Fibroblast of the aortic adventitia (primary cell): ENCODE measurements at places on chromosomes 5 and 9. TPM values are rescaled to one million over a fixed set of nuclear protein-coding genes. Genes with fewer than 3 reads are reported as not detected.

The SPINK4 gene
- total RNA-seq: not detected in 2 replicates

The TSSK1B gene
- total RNA-seq: 1.4 TPM in 1 of 2 replicates, not detected in the other

The INSYN2B gene
- 7.8 and 19.7 TPM in 2 replicates for total RNA-seq

The MYOZ3 gene
- 0.16 and 0.72 TPM in 2 replicates for total RNA-seq

The CDKN2A gene
- total RNA-seq: 21.8 and 59.9 TPM in 2 replicates

The AP3S1 gene
- total RNA-seq: 109 and 237 TPM in 2 replicates

The CTNNAL1 gene
- total RNA-seq: 89.8 and 106 TPM in 2 replicates

The SLC45A2 gene
- 0.09 TPM in 1 of 2 replicates, not detected in the other for total RNA-seq

The FAM120A gene
- total RNA-seq: 55.7 and 116 TPM in 2 replicates

The IL13 gene
- not detected in 2 replicates for total RNA-seq

The PRLR gene
- total RNA-seq: 0.63 and 1.6 TPM in 2 replicates

The PCDHB10 gene
- 0.36 and 0.41 TPM in 2 replicates for total RNA-seq

The RAB24 gene
- total RNA-seq: 11.6 and 104 TPM in 2 replicates

The C5orf47 gene
- not detected in 2 replicates for total RNA-seq
